ENCODE measurements at places on chromosomes 5 and 9. TPM values are rescaled to one million over a fixed set of nuclear protein-coding genes. Genes with fewer than 3 reads are reported as not detected.

Gene CCL27
- total RNA-seq = 0.69 TPM

Gene LAMC3
- 3.7 TPM for total RNA-seq

Gene SCGB3A1
- not detected for total RNA-seq

Gene IFNK
- not detected for total RNA-seq

Gene PCDHB13
- 10.8 TPM for total RNA-seq

Gene PCDHB16
- total RNA-seq = 5.8 TPM

Gene PDE8B
- 15.5 TPM for total RNA-seq

Gene POLE3
- total RNA-seq = 34.4 TPM

Gene NTNG2
- total RNA-seq = 15.5 TPM

Gene PCA3
- total RNA-seq = 1.4 TPM

Gene TAF11L8
- total RNA-seq = not detected

Gene FOXD4
- 1.6 TPM for total RNA-seq

Gene HDHD3
- 10.8 TPM for total RNA-seq

Gene CCL28
- total RNA-seq = 0.46 TPM

Gene TIMD4
- total RNA-seq = 0.23 TPM

Gene SNCB
- total RNA-seq = 31.8 TPM

Gene PTPRD
- 248 TPM for total RNA-seq

Gene PCDHB4
- total RNA-seq = 5.3 TPM

Gene SHOC1
- not detected for total RNA-seq

Gene BRINP1
- 93.0 TPM for total RNA-seq

Gene SPATA31A3
- total RNA-seq = not detected

Gene MRPS30
- total RNA-seq = 156 TPM

Gene DBH
- under 0.01 TPM for total RNA-seq

Gene OMD
- 1.6 TPM for total RNA-seq

Gene TRIM36
- 102 TPM for total RNA-seq

Gene OTULIN
- 18.5 TPM for total RNA-seq

Gene CDK9
- total RNA-seq = 48.2 TPM

Gene SLC25A46
- total RNA-seq = 145 TPM

Gene PTPN3
- 23.5 TPM for total RNA-seq

Gene EQTN
- 1.4 TPM for total RNA-seq

Gene ANGPTL2
- total RNA-seq = 4.2 TPM

Gene PCDHA12
- 7.4 TPM for total RNA-seq

Gene ANKRD31
- 1.2 TPM for total RNA-seq

Gene RNF183
- not detected for total RNA-seq

Gene TAF11L10
- total RNA-seq = not detected

Gene CARTPT
- 2.3 TPM for total RNA-seq

Gene SH3RF2
- 1.2 TPM for total RNA-seq

Gene ARHGEF28
- 15.0 TPM for total RNA-seq

Gene KIF4B
- 0.46 TPM for total RNA-seq

Gene PROB1
- 2.8 TPM for total RNA-seq

Gene STKLD1
- total RNA-seq = 3.0 TPM

Gene CSF2
- not detected for total RNA-seq

Gene AIF1L
- total RNA-seq = 24.9 TPM

Gene C5orf52
- total RNA-seq = not detected

Gene PRDM9
- total RNA-seq = not detected

Gene TEX48
- not detected for total RNA-seq
